ENCODE measurements at places on chromosomes 7 and 10.

DNA sequence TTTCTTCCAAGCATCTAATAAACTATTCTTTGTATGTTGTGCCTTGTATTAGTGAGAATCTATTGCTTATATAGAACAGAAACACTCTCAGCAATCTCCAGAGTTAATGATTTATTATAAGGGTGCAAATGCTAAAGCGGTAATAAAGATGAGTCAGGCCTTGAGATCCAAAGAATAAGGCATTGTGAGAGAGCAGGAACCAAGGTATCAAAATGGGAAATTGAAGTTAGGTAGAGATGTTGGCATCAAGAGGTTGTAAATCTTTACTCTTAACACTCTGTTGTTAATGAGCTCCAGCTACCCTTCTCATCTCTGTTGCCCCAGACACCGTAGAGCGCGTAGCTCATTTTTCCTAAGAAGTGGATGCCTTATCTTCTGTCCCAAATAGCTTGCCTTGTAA lies 375.2 kb downstream of the ARL4A start:
- DNase-seq, result no peak

- DNase-seq, result no peak
Measured at GRCh38 chr7:128349466-128349825, 5.7 kb upstream of the RBM28 start.

DNA sequence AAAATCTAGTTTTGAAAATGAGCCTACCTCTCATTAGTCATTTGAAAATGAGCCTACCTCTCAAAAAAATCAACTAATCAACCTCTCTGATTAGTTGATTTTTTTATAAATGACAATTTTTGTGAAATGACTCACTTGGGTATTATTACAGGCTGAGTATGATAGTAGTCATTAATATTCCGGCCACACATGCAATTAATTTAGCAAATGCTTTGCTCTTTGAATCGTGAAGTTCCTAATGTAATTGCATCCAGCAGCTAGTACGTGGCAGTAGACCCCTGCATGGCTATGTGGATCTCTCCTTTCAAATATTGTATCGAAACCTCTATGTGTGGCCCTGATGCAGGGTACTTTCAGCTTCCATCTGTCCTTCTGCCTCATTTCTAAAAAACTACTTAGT lies 245.9 kb upstream of the PHYHIPL start:
- DNase-seq, result no peak

DNA sequence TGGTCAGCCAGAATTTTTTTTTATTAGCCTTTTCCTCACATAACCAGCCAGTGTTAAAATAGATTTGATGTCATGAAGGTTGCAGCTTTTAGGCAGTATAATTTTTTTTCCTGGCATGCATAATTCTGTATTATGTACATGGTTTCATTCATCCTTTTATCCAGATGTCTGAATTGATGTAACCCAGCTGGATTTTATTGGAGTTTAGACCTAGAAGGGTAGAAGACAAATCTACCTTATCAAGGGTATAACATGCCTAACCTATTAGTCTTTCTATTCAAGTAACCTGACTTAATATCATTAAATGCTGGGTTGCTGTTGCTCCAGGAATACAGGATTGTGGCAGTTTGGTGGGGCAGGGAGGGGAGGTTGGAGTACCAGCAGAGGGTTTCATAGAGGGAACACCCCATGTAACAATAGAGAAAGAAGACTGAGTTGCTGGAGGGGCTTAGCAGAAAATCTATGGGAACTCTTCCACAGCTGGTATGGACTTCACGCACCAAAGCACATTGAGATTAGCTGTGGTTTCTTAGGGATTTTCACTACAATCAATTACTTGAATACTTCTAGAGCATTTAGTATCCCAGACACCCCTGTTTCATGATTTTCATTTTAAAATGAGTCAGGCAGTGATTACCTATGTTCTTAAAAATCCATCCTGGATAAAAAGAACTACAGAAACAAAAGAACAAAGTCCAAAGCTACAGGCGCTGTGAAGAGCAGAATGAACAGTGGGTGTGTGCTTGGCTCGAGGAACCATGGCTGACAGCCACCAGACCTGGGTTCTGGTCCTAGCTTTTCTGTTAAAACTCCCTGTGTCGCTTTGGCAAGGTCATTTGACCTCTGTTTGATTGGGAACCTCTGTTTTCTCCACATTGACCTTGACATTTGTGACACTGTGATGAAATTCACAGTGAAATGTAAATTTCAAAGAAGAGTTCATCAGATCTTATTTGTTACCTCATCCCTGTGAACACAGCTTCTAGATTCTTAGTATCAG lies 93.5 kb downstream of the CREM start:
- no peak for DNase-seq

DNA sequence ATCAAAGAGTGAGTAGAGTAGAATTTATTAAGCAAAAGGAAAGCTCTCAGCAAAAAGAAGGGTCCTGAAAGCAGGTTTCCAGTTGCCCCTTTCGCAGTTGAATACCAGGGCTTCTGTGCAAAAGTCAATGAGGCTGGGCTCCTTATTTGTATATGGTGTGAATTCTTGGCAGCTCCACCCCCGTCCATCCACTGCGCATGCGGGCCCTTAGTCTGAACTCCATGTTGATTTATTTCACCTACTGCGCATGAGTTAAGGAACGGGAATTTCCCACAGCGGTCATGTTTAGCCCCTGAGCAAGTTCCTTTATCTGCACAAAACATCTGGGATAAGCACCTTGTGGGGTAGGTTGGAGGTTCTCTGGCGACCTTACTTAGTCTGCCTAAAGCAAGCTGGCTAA lies 325.6 kb downstream of the ZWINT start:
- no peak for DNase-seq

DNA sequence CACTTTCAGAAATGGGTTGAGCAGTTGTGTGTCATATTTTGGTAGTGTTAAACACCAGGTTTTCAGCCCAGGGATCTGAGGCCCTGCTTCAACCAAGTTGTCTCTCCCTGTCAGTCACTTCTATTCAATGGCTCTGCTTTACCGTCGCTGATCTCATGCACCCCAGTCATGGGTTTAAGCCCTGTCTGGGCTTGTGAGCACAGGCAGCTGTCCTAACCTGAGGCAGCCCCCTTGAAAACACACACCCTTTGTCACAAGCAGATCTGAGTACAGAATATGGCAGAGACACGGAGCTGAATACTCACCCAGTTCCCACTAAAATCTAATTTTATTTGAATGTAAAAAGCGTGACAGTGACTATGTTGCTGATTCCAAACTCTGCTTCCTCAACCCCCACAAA lies 110.6 kb upstream of the GLI3 start:
- no peak for DNase-seq

GRCh38 chr10:126049759-126050700 lies 153.7 kb downstream of the FANK1 start:
- DNase-seq, result no peak

DNA sequence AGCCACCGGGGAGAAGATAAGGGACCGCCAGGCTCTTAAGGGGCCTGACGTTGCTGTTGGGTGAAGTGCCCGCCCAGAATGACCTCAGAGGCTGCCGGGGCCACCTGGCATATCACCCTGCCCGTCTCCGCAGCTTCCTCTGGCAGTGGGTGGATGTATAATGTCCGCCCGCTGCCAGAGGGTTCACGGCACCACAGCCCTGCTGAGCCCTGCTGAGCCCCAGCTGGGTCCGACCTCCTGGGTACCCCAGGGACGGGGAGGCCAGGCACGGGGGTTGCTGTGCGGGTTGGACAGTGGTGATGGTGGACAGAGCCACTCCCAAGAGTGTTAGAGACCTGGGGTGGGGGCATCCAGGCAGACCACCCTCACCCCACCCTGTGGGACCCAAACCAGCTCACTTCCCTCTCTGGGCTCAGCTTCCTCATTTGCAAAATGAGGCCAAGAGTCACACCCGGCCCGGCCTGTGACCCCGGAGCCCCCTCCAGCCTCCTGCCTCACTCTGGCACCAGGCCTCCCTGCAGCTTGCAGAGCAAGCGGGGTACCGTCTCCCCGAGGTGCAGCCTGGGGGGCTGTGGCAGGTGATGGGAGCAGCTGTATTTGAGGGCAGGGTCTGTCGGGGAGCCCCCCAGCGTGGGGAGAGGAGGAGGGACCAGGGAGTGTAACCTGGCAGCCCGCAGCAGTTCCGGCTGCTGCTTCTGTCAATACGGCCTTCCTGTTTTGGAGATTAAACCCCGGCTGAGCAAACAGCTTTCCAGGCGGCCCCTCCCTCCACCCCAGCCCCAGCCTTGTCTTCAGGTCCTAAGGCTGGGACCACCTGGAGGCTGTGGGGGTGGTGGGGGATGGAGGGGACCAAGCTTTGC lies 8.4 kb upstream of the LFNG start:
- DNase-seq, result peak; percentile 52

DNA sequence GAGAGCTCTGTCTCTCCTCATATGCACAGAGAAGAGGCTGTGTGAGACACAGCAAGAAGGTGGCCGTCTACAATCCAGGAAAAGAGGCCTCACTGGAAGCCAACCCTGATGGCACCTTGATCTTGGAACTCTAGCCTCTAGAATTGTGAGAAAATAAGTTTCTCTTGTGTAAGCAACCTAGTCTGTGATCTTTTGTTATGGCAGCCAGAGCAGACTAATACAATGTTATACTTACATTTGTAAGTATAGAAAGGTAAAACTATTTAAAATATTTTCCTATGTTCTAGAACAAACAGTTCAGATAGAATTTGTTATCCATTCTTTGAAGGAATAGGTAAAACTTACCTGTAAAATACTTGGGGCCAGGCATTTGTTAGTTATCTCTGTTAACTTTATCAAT lies 53.3 kb downstream of the LRMDA start:
- no peak for DNase-seq

- no peak for DNase-seq
Measured at GRCh38 chr10:12547301-12547771, 198.0 kb downstream of the CAMK1D start.

DNA sequence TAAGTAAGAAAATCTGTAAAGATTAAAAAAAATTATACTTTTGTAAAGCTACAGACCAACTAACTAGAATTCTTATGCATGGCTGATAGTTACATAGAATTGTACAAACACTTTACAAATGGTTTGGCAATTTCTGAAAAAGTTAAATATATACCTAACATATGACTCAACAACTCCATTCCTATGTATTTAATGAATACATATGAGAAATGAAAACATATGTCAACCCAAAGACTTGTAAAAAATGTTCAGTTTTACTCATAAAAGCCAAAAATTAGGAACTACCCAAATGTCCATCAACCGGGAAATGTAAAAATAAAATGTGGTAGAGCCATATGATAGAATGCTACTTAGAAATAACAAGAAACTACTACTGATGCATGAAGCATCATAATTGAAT lies 152.6 kb upstream of the NRG3 start:
- DNase-seq, result no peak

GRCh38 chr7:41224063-41224763 lies 478.7 kb downstream of the INHBA start:
- DNase-seq, result no peak

- no peak for DNase-seq
Measured at GRCh38 chr7:21198921-21199320, 229.0 kb upstream of the SP4 start.

DNA sequence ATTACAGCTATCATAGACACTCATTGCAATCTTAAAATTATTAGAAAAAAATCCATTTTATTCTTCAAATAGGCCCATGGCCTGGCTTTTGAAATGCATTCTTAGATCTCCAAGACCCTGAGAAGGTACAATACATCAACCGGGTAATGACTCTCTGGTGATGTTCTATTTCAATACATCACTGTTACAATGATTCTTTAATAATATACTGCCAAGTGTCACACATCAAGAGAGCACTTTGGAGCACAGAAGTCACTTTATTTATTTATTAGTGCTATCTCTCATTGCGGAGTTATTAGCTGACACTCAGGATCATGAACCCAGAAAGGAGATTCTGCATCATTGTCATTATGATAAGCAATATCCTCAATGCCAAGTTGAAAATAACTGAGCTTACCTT lies 748.5 kb upstream of the MBL2 start:
- DNase-seq, result no peak

- no peak for DNase-seq
Measured at GRCh38 chr7:117019786-117020590, 66.7 kb downstream of the ST7 start.

Data from effector CD4-positive, alpha-beta T cell (primary cell).